ENCODE measurements at places on chromosomes 2 and 18. TPM values are rescaled to one million over a fixed set of nuclear protein-coding genes. Genes with fewer than 3 reads are reported as not detected.

- no peaks in the 10 kb centered on the region for H3K36me3 ChIP-seq
- DNase-seq, result no peak
- H3K27ac ChIP-seq, result peak overlapping the region; percentile 9
- no peak overlapping the region for H3K4me3 ChIP-seq
These were observed 206.0 kb upstream of the PARD3B start for GRCh38 chr2:204339212-204339715.

GRCh38 chr2:98376996-98377395 lies 30.7 kb downstream of the CNGA3 start:
- H3K4me1 ChIP-seq, result peaks cover 8% of the 10 kb centered on the region
- H3K27me3 ChIP-seq, result peaks cover 33% of the 10 kb centered on the region
- no peak overlapping the region for H3K4me3 ChIP-seq

DNA sequence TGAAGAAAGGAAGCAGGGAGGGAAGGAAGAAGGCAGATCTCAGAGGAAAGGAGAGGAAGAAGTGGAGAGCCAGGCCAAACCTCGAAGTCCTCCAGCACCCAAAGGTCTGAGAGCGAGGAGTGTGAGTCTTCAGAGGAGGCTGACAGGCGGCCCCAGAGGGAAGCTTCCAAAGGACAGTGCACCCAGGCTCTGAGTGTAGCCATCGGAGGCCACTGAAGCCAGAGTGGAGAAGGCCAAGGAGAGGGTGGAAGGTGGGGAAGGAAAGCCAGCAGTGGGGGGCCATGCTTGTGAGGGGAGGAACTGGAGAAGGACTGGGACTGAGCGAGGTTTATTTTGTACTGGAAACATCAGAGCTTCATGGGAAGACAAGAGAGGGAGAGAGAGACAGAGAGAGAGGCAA lies 6.0 kb downstream of the ATP6V1B1 start:
- H3K36me3 ChIP-seq, result no peaks in the 10 kb centered on the region
- no peak overlapping the region for H3K27ac ChIP-seq
- DNase-seq, result peak; percentile 48
- H3K4me3 ChIP-seq, result no peak overlapping the region
- H3K27me3 ChIP-seq, result no peaks in the 10 kb centered on the region

DNA sequence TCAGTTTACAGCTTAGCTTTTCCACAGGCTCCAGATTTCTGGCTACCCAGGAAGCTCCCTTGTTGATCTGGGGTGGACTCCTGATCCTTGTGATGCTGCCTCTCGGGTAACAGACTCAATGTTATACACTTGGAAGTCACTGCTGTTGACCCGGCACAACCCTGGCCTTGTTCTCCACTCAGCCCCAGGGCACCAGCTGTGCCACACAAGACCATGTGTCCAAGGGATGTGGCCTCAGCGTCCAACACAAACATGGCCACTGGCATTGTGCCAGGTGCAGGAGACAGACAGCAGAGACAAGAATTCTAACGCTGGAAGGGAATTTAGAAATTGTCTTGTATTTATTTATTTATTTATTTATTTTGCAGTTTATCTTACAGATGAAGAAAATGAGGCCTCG lies 39.0 kb upstream of the PPP4R1 start:
- no peak overlapping the region for H3K4me3 ChIP-seq
- H3K36me3 ChIP-seq, result no peaks in the 10 kb centered on the region
- no peaks in the 10 kb centered on the region for H3K4me1 ChIP-seq
- peak; percentile 59 for DNase-seq
- H3K27me3 ChIP-seq, result no peaks in the 10 kb centered on the region

DNA sequence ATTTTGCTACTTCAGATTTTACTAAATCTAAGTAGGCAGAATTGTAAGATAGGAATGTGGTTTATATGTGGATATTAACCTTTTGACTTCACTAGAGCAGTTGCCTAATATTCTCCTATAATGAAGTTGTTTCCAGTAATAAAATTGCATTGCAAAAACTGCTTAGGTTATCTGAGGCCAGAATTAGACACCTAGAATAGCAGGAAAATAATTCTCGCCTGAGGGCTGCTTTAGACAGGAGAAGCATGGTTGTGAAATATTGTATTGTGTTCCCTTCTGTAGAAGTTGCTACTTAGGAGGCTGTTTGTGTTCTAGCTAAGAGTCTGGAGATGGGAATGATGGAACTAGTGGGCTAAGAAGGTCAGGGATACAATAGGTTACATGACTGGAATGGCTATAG lies 146.3 kb downstream of the PLCL1 start:
- DNase-seq, result no peak
- no peaks in the 10 kb centered on the region for H3K4me1 ChIP-seq
- no peak overlapping the region for H3K27ac ChIP-seq
- H3K4me3 ChIP-seq, result no peak overlapping the region
- peaks cover 16% of the 10 kb centered on the region for H3K27me3 ChIP-seq
- no peaks in the 10 kb centered on the region for H3K36me3 ChIP-seq

DNA sequence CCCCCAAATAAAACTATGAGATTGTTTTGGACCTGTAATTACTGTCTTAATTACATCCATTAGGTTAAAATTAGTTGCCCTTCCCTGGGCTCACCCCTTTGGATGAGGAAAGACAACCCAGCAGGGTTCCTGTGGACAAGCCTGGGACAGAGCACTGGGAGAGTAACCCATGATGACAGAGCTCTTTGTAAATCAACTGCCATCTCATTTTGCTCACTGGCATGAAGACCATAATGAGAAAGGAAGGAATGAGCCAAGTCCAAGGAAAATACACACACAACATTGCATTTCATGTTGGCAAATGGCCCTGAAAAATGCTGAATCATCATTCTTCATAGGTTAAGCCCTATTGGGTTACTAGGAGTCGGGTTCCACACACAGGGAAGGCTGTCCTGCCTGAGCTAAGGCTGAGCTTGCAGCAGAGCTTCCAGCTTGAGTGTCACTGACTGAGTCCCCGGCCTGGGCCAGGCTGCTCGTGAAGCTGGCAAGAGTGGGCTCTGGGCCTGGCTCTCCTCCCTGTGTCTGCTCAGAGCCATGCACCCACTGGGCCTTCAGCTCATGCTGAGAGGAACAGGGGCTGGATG lies 94.1 kb upstream of the ACAA2 start:
- H3K4me3 ChIP-seq, result no peak overlapping the region
- no peaks in the 10 kb centered on the region for H3K36me3 ChIP-seq
- no peaks in the 10 kb centered on the region for H3K4me1 ChIP-seq
- peaks cover 3% of the 10 kb centered on the region for H3K27me3 ChIP-seq
- H3K27ac ChIP-seq, result no peak overlapping the region

DNA sequence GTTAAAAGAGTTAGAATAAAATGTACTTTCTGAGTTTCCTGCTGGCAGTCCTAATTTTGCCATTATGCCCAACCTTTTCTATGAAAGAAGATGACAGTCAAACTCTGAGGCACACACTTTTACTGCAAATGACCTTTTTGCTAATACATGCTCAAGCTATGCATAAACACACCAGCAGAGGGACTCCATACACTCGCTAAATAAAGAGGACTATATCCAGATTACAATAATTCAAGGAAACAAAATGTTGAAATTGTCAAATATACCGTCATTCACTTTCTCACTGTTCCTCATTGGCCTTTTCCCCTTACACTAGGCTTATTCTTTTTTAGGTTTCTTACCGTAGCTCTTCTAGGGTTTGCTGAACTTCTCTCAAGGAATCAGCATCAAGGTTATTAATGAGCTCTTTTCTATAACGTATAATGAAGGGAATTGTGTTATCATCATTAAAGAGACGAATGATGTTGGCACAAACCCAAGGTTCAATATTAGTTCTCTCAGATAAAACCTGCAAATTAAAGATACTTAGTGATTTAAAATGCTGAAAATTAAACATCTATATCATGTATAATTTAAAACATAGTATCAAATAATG lies 25.7 kb downstream of the SRBD1 start:
- H3K27ac ChIP-seq, result no peak overlapping the region
- no peaks in the 10 kb centered on the region for H3K4me1 ChIP-seq
- no peaks in the 10 kb centered on the region for H3K27me3 ChIP-seq
- H3K4me3 ChIP-seq, result peak overlapping the region; percentile 39
- peak; percentile 41 for DNase-seq

The HOXD3 gene
- total RNA-seq, result 2.1 TPM

The FSIP2 gene
- total RNA-seq, result under 0.01 TPM

The GBX2 gene
- total RNA-seq, result not detected

All from osteoblast (primary cell).